Fibroblast of skin of left biceps (primary cell): ENCODE measurements at places on chromosomes 2 and 18.

GRCh38 chr18:63091671-63092364 is 227.8 kb downstream of the BCL2 start:
- DNase-seq = no peak

DNA sequence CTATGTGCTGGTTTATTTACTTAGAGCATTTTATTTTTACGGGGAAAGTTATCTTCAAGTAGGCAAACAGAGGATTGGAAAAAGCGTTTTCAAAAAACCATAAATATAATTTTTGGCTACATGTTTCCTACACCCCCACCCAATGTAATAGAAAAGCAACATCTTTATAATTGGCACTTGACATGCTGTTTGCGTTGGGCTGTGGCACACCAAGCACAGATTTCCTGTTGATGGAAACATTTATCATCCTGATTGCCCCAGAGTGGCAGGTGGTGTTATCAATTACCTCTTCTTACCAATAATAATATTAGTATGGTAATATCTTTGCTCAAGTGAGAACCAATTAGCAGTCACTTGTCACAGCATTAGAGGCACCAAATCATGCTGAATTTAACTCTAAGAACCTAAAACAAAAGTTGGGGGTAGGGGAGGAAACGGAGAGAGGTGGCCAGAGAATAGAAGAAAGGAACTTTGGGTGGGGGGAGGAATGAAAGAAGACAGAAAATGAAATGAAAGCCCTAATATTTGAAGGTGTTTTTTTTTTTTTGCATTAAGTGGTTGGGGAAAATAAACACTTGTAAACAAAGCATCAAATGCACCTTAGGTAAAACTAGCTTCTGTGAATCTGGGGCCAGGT is 3.8 kb upstream of the SALL3 start:
- no peak for DNase-seq

GRCh38 chr2:241350878-241351639 is 5.0 kb upstream of the FARP2 start:
- no peak for DNase-seq

DNA sequence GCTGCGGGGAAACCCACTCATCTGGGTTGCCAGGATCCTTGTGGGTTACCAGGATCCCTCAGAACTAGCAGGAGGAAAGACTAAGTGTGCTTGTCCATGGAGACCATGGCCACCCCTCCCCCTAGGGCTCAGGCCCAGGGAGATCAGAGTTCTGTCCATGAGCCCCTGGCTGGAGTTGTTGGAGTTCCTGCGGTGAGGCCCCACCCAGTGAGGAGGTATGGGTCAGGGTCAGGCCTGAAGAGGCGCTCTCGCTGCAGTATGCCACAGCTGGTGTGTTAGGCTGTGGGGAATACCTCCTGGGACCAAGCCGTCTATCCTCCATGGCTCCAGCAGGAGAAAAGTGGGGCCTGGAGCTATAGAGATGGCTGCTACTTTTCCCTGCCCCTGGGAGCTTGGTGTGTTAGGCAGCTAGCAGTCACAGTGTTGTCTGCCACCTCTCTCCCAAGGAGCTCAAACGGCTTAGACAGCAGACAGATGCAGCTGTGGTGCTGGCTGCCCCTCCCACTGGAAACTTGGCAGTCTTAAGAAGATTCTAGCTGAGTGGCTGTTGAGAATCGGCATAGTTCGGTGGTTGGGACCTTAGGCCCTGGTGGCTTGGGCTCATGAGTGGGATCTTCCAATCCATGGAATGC is 240.3 kb upstream of the CELF4 start:
- no peak for DNase-seq

DNA sequence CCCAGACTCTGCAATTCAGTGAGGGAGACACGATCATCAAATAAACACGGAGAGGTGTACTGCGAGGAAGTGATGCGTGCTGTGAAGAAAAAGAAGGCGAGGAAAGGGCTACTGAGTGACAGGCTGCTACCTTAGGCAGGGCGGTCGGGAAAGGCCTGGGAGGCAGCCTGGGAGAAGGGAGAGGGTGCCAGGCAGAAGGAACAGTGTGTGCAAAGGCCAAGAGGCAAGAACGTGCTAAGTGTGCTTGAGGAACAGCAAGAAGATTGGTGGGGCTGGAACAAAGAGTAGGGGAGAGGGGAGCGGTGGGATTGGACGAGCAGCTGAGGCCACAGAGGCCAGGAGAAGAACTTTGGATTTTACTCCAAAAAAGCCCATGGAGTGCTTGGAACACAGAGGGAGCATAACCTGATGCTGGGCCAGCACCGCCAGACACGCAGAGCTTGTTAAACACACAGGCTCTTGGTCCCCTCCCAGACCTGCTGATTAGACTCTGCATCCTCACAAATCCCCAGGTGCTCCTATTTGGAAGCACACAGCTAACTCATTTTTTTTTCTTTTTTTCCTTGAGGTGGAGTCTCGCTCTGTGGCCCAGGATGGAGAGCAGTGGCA is 30.4 kb downstream of the SERTAD2 start:
- DNase-seq = no peak

- no peak for DNase-seq
Observed at GRCh38 chr18:76259096-76259495, 235.9 kb downstream of the ZNF516 start.

DNA sequence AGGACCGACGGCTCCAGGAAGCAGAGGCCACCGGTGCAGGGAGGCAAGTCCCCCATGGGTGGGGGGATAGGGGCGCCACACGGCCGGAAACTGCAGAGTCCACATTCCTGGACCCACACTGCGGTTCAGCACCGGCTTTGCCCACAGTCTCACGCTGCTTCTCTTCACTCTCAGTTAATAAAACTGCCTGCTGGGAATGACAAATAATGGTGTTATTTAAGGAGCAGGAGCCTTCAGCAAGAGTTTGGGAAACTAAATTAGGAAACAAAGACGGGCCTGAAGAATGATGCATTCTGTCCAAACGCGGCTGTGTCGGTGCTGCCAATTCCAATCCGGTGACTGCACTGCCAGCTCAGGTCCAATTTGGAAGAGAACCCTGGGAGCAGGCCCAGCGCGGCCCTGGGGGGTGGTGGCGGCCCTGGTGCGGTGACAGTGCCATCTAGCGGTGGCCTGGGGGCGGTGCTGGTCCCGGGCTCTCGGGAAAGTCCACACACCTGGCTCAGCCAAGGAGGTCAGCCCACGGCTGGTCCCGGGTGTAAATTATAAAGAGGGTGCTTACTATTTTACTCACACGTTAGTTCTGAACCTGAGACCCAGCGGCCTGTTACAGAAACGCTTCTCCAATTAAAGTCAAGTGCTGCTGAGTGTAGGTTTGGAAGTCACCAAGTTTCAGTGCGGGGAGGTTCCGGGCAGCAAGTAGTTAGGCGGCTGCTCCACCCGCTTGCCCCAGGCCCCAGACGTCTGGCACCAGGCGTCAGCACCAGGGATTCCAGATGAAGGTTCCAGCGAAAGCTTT is 73.1 kb upstream of the PXDN start:
- peak; percentile 97 for DNase-seq

DNA sequence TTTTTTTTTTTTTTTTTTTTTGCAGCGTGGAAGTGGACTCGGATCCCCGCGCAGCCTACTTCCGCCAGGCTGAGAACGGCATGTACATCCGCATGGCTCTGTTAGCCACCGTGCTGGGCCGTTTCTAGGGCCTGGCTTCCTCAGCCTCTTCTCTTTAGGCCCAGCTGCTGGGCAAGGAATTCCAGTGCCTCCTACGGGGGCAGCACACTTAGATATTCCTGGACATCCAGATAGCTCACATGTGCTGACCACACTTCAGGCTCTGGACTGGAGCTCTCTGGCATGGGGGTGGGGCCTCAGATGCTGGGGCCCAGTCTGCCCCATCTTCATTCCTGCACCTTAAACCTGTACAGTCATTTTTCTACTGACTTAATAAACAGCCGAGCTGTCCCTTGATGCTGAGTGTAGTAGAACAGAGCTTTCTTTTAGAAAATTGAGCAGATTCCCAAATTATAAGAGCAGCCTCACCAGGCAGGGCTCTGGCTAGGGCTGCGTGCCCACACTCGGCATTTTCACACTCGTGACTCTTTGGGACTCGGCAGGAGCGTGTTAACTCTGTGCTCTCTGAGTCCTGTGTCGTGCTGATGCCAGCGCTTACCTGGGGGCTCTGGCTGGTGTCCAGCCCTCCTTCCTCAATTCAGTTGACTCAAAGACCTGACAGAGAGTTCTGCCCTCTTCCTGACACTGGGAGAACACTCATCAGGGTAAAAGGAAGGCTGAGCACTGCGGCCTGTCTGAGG is 19.3 kb downstream of the SLC30A3 start:
- no peak for DNase-seq

- no peak for DNase-seq
Observed at GRCh38 chr2:231890896-231891513, 35.2 kb downstream of the NPPC start.
